ENCODE measurements at places on chromosomes 4 and X.

- no peak for DNase-seq
Measured at GRCh38 chr4:173538148-173538908, 8.3 kb upstream of the HAND2 start.

- DNase-seq: no peak
Measured at GRCh38 chr4:184156163-184156920, 61.3 kb downstream of the ENPP6 start.

DNA sequence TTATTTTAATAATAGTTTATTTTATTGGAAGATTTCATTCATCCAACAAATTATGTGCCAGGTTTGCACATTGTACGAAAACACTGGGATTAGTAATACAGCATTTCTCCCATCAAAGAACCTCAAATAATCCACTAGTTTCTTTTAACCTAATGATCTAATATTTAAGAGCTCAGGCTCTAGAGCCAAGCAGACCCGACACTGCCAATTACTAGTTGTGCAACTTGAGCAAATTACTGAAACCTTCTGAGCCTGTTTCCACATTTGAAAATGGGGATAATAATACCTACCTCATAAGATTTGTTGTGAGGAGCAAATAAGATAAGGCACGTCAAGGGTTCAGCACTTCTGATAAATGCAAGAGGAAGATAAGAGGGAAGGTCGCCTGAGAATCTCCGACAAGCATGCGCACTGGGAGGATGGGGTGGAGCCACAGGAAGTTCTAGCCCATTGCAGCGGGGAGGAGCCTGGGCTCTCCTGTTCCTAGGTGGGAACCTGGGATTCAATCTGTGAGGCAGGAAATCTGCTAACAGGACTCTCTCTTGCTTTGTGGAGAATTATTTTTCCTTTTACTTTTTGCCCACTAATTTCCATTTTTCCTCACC, 141.5 kb upstream of the SMAD1 start:
- DNase-seq: no peak

DNA sequence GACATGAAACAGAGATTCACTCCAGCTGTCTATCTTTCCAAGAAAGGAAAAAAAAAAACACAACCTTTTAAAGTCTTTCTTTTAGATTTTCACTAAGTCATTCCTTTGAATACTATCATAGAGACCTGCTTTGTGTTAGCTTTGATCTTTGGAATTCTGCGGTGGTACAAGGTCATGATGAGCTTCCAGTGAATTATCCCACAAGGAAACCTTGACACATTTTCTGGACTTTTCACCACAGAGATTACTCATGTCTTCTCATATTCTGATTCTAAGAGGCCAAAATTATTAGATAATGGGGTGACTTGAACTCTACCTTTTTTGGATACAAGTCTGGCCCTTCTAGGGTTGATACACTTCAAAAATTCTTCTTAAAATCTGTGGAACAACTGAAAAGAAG, 201.6 kb downstream of the PACRGL start:
- DNase-seq: no peak

DNA sequence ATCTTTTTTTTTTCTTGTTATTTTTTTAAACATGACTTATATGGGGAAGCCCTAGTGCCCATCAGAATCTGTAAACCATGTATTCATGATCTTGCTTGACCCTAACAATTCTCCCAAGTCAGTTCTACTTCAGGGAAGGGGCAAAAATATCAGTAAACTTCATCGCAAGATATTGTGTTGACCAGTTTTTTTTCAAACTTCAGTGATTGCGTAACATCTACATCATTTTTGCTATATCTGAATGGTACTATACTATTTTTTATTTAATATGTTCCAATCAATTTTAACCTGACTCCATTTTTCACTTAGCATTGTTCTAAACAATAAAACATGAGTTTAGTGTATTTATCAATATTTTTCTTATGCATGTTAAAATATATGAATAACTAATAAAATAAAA, 221.2 kb downstream of the NKX6-1 start:
- DNase-seq: no peak

DNA sequence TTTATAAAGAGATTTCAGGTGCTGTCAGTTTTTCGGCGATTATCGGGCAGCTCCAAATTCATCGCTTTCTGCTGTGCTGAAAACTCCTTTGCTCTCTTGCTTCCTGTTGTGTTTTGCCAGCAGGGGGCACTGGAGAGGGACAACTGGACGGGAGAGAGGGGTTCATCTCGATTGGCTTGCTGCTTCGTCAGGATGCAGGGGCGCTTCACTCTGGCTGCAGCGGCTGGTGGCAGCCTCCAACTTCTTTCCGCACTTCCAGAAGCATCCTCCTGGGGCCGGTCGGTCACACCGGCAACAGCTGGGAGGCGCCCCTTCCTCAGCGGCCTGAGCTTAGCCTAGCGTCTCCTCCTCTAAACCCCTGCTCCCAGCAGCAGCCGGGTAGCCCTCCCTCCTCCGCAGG, 29.5 kb downstream of the MSL3 start:
- DNase-seq: peak; percentile 5

GRCh38 chr4:133498149-133498548, 349.1 kb downstream of the PCDH10 start:
- no peak for DNase-seq

DNA sequence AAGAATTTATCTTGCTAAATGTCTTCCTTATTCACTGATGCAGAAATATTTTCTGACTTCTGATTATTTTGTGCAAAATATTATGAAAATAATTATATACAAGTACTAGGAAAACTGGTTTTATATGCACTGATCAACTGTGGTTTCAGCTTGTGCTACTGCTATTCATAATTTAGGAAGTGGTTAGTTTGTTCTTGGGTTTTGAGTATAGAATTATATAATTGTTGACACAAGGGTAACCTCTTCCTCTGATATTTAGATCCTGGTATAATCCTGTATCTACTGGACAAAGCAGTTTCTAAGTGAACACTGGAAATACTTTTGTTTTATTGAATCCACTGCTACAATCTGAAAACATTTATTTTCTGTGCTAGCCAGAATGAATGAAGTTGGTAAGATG, 182.8 kb downstream of the PDGFC start:
- no peak for DNase-seq

GRCh38 chrX:12767856-12768255, 23.4 kb upstream of the PRPS2 start:
- DNase-seq: no peak

DNA sequence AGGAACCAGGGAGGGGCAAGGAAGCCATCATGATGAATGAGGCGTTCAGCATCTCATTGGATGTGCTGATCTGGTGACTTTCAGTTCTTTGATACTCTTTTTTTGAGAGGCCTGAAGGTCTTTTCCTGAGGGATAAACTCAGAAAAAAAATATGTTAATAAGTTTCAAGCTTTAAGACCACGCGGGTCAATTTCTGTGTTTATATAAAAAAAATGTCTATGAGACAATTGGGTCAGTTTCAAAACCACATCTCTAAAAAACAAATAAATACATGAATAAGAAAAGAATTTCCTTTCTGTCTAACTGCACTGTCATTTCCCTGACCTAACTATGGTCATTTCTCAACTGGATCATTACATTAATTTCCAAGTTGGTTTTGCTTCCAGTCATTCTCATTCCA, 62.6 kb downstream of the TRIML1 start:
- no peak for DNase-seq
